ENCODE measurements at places on chromosomes 1 and 21.

GRCh38 chr1:199799116-199799515 lies 228.4 kb upstream of the NR5A2 start:
- no peak for DNase-seq

GRCh38 chr21:25243808-25244207 lies 363.5 kb downstream of the MRPL39 start:
- no peak for DNase-seq

GRCh38 chr21:27201197-27201596 lies 234.3 kb upstream of the ADAMTS5 start:
- no peak for DNase-seq

DNA sequence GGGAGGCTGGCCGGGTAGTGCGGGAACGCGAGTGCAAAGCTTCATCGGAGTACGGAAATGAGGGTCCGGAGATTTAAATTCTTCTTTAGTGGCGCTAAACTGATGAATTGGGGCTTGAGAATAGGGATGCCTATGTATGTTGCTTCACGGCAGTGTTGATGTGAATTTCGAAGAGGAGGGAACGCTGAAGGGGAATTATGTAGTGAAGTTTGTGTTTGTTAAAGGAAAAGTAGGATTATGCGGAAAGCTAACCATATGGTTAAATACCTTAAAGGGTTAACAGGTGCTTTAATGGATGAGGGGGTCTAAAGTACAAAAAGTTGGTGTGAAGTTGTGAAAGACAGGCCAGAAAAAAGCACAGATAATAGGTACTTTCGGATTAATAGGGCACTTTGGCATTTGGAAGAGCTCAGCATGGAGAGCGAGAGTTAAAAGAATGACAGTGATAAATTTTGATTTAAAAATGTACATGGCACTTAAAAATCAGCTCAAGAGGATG lies 1.4 kb downstream of the HS2ST1 start:
- no peak for DNase-seq

GRCh38 chr1:113686891-113687618 lies 72.2 kb downstream of the PHTF1 start:
- no peak for DNase-seq

DNA sequence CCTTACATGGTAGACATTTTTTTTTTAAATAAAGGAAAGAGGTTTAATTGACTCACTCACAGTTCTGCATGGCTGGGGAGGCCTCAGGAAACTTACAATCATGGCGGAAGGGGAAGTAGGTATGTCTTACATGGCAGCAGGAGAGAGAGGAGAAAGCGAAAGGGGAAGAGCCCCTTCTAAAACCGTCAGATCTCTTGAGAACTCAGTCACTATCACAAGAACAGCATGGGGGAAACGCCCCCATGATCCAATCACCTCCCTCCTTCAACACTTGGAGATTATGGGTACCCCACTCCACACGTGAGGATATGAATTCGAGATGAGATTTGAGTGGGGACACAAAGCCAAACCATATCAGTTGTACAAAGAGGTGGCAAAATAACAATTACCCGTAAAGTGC lies 301.7 kb downstream of the GRIK1 start:
- DNase-seq: no peak

DNA sequence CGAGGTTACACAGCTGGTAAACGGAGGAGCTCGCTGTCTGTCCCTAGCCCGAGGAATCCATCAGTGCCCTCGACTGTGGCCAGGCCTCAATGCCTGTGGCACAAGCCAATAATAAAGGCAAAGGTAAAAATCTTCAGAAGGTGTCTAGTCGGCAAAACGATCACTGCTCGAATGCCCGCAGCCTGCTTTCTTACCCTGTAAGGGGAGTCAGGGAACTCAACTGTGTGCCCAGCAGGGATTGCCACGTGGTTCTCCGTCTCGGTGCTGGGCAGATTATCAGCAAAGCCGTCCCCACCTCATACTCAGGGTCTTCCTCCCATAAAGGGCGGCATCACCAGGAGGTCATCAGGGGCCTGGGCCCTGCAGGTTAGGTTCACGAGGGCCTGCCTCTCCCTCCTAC lies 103.4 kb downstream of the PAX7 start:
- DNase-seq: no peak

GRCh38 chr1:152777510-152778137 lies 2.7 kb downstream of the LCE1F start:
- no peak for DNase-seq

- DNase-seq: no peak
Measured at GRCh38 chr1:40078512-40079333, 18.3 kb downstream of the PPT1 start.

- no peak for DNase-seq
Measured at GRCh38 chr1:202890392-202890791, 1.4 kb upstream of the RABIF start.

GRCh38 chr1:48944811-48945210 lies 168.1 kb upstream of the BEND5 start:
- no peak for DNase-seq

- DNase-seq: no peak
Measured at GRCh38 chr1:43919906-43920305, 13.7 kb upstream of the ARTN start.

GRCh38 chr1:194339471-194339870 lies 1153.1 kb upstream of the B3GALT2 start:
- DNase-seq: no peak

- DNase-seq: no peak
Measured at GRCh38 chr1:200889571-200889970, 5.1 kb upstream of the INAVA start.

- peak; percentile 49 for DNase-seq
Measured at GRCh38 chr1:161001525-161001924, 19.4 kb downstream of the F11R start.

- no peak for DNase-seq
Measured at GRCh38 chr1:78779831-78780230, 130.2 kb downstream of the IFI44 start.

DNA sequence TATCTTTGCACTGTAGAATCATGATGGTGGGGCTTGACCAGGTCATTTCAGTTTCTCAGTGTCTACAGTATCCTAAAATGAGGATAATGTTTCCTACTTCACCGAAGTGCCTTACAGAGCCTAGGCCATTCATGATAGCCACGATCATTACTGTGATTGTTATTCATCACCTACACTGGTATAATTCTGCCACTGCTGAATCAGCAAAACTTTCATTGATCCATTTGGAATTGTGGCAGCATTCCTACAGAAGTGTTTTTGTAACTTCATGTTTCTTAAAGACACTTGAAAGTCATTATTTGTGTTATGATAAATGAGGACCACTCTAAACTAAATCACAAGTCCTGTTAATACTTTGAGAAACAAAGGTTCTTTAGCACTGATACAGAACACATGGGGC lies 6.0 kb upstream of the PLPPR5 start:
- DNase-seq: no peak

DNA sequence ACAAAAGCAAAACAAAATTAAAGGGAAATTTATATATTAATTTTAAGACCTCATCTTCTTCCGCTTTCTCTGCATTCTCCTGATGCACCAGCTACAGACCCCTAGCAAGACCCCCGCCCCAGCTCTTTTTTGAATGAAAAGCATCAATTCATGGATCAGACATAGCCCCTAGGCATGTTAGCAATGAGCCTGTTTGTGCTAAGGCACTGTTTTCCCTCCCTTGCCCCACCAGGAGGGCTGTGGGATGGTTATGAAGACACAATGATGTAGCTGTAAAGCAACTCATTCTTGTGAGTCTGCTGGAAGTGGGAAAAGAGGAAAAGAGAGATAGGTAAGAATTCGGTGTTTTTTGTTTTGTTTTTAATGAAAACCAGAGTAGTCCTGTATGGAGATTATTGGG lies 88.5 kb upstream of the ZBTB18 start:
- no peak for DNase-seq

DNA sequence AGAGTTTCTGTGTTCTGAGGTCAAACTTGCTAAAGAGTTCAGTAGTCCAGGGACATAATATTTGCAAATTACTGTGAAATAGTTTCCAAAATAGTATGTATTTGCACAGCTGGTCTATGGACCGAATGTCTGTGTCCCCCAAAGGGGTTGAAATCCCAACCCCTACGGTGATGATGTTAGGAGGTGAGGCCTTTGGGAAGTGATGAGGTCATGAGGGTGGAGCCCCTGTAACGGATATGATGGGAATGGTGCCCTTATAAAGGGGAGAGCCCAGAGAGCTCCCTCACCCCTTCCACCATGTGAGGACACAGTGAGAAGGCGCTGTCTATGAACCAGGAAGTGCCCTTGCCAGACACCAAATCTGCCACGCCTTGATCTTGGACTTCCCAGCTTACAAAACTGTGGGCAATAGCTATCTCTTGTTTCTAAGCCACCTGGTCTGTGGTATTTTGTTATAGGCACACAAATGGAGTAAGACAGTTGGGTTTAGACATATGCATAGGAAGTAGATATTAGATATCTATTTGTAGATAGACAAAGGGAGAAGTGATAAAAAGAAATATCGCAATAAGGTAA lies 21.7 kb downstream of the RNF187 start:
- no peak for DNase-seq

DNA sequence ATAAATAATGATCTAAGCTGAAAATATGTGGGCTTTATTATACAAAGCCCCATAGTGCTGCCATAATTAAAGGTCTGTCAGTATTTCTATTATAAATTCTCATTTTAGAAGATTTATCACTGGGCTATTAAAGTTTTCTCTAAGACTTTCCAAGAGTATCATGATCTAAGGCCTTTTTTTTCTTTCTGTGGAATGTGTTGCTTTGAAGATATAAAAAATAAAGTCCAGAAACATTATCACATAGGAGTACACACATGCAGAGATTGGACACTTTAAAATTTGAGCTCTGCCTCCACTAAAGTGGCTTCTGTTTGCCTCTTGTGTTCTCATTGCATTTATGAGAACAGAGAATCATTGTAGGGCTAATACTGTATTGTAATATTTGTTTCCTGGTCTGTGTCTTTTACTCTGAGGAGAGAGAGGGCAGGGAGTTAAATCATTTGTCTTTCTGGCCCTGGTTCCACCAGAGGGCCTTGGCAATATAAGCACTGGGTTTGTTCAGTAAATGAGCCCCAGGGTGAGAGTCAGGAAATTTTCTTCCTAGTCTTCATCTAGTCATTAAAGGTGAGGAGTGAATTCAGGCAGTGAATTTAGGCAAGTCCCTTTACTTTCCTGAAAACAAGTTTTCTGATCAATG lies 70.2 kb downstream of the NFIA start:
- no peak for DNase-seq

- DNase-seq: no peak
Measured at GRCh38 chr1:206674745-206675175, 9.9 kb upstream of the MAPKAPK2 start.

GRCh38 chr1:22976461-22977243 lies 4.0 kb upstream of the LACTBL1 start:
- DNase-seq: peak; percentile 43

DNA sequence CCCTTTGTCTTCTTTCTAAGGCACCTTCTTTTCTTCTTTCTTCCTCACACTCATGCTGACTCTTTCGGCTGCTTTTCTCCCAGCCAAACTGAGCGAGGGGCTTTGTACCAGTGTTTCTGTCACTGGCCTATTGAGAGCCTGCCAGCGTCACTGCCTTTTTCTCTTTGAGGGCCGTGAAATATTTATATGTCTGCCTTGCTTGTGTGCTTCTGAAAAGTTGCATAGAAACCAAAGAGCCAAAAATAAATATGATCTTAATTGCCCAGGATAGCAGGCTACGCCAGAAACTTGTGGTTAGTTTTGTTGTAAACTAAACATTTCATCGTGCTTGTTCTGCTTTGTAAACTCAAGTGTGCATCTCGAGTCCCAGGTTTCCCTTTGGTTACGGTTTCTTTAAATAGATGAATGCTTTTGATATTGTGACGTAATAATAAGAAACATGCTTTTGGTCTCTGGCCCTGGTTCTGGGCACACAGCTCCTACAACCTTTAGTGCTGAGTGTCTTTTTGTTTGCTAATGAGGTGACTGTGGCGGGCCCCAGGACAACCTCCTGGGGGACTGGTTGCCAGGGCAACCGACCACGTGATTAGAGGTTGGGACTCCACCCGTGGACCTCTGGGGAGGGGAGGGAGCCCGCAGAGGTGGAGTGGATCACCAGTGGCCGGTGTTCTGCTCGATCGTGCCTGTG lies 10.8 kb downstream of the SLC37A1 start:
- DNase-seq: peak; percentile 79

- DNase-seq: no peak
Measured at GRCh38 chr1:38095454-38095931, 48.9 kb upstream of the POU3F1 start.

DNA sequence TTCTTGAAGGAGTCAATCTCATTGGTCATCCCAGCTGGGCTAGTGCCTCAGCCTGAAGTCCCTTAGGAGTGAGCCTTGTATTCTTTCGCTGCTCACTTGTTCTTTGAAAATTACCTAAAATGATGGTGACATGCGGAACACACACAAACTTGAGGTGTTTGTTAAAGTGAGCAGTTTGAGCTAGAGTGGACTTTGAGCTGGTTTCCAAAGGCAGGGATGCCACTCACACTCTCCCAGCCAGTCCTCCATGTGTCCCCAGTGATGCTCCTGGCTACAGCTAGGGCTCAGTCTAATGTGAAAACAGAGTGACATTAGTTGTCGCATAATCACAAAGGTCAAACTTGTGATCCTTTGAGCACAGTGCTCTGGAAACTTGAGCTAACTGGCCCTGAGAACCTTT lies 84.3 kb downstream of the DTL start:
- no peak for DNase-seq

All from left ventricle myocardium superior (tissue), 1 donor.